H4 (cell line): ENCODE measurements at places on chromosomes 2 and 18. TPM values are rescaled to one million over a fixed set of nuclear protein-coding genes. Genes with fewer than 3 reads are reported as not detected.

Gene TCF23
- total RNA-seq, result not detected in 2 replicates

Gene CNGA3
- total RNA-seq, result not detected in 2 replicates

DNA sequence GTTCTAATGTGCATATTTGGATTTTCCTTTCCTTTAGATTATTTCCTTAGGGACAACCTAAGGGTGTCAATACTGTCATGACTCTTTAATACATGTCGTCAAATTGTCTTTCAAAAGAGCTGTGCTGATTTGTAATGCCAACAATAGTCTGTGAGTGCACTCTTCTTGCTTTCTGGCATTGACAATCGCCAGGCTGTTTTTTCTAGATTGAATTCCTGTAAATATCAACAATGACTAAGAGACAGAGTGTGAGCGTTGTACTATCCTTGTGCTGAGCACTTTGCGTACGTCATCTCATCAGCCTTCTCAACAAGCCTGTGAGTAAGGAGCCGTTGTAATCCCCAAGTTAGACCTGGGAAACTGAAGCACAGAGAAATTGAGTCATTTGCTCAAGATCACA lies 96.0 kb downstream of the ACOXL start:
- DNase-seq, result peak; percentile 33

- DNase-seq, result no peak
Measured at GRCh38 chr2:98937906-98938305, 1.9 kb upstream of the CRACDL start.

GRCh38 chr2:128619471-128620325 lies 301.0 kb upstream of the HS6ST1 start:
- DNase-seq, result no peak

DNA sequence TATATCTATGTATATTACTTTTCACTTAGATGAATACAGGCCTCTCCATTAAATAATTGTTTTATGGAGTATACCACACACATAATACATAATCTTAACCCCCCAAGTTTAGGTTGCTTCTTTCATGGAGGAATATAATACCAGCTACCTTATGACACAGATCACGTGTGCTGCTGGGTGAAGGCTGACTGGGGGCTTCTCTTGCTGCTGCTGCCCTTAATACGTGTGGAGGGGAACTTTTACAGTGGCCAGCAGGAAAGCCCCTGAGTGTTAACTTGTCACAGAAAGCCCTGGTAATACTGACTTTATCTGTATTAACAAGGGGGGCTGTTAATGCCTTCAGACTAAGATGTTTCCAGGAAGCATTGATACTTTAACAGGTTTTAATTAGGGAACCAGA lies 63.1 kb downstream of the LAMA3 start:
- DNase-seq, result no peak

GRCh38 chr2:95273566-95274290 lies 521 bp upstream of the PROM2 start:
- DNase-seq, result no peak

GRCh38 chr2:205776139-205776538 lies 93.8 kb downstream of the NRP2 start:
- DNase-seq, result no peak

- DNase-seq, result no peak
Measured at GRCh38 chr2:145596416-145596815, 1076.5 kb upstream of the ZEB2 start.

- DNase-seq, result no peak
Measured at GRCh38 chr2:31654241-31654640, 73.5 kb upstream of the SRD5A2 start.

GRCh38 chr2:78202366-78202765 lies 680.2 kb upstream of the LRRTM4 start:
- no peak for DNase-seq

GRCh38 chr2:44817256-44817655 lies 124.2 kb upstream of the SIX3 start:
- DNase-seq, result no peak
